ENCODE measurements at places on chromosomes 1 and 21.

- no peak for DNase-seq
These were observed 93.3 kb downstream of the SSBP3 start for GRCh38 chr1:54312796-54313316.

- no peak for DNase-seq
These were observed 413.8 kb upstream of the NFIA start for GRCh38 chr1:60668585-60668984.

DNA sequence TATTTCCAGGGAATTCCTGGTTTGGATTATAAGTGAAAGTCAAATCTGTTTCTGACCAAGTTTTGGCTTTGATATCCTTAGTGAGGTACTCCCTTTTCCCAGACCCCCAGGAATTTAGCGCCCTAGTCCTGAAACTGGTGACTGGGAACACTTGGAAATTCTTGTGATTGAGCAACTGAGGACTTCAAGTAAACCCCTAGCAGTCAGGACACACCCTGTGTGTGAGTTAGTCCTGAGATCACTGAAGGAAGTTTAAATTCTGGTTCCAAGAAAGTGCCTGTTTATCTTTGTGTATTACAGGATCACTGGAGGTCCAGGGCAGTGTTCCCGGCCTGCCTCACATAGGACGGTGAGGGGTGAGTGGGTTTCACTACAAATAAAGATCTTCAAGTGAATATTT lies 95.1 kb upstream of the F3 start:
- DNase-seq = no peak

DNA sequence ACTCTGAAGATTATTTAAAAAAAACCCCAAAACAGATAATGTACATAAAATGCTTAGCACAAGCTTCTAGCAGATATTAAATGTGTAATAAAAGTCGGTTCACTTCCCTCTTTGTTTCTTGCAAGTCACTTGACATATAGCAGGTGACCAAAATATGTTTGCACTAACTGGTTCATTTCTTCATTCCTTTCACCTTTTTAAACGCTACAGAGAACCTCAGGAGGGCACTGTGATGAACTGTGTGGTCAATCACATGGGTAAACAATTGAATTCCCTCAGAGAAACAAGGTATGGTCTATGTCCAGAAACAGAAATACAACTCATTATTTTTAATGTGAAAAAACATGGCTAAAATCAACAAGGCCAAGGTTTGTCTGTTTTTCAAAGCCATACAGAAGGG lies 51.3 kb upstream of the BCL10 start:
- no peak for DNase-seq

GRCh38 chr1:80367058-80367457 lies 1360.5 kb upstream of the ADGRL4 start:
- no peak for DNase-seq

- no peak for DNase-seq
These were observed 26.5 kb downstream of the LRRN2 start for GRCh38 chr1:204659056-204659455.

DNA sequence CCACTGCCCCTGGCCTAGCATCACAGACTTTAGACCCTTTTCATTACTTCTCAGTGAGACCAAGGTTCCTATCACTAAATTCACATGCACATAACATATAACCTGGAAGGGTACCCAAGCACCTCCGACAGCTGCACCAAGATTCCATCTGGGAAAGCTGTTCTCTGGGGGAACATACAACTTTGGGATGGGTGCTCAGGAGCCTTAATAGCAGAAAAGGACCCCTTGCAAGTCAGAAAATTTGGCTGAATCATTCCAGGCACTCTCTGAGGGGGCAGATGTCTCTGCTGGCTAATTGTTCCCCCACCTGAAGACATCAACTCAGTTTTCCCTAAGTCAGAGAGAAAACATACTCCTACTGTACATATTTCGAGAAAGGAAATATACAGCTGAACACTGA lies 41.3 kb upstream of the PSEN2 start:
- DNase-seq = no peak
